Hindlimb muscle (tissue), 1 donor: ENCODE measurements at places on chromosomes 1 and 21. TPM values are rescaled to one million over a fixed set of nuclear protein-coding genes. Genes with fewer than 3 reads are reported as not detected.

The ITLN2 gene
- not detected for polyA plus RNA-seq

The GRIK3 gene
- 0.50 TPM for polyA plus RNA-seq

The MARK1 gene
- polyA plus RNA-seq: 12.0 TPM

The SH2D1B gene
- polyA plus RNA-seq: 0.18 TPM

The ESPN gene
- 1.5 TPM for polyA plus RNA-seq

The S100A6 gene
- 187 TPM for polyA plus RNA-seq

The PROX1 gene
- polyA plus RNA-seq: 10.7 TPM

The FAM151A gene
- 0.85 TPM for polyA plus RNA-seq

The SPRR2B gene
- polyA plus RNA-seq: not detected

The LAMC2 gene
- polyA plus RNA-seq: 2.6 TPM

The CFHR5 gene
- not detected for polyA plus RNA-seq

The NMNAT2 gene
- polyA plus RNA-seq: 0.85 TPM

The APCS gene
- polyA plus RNA-seq: not detected

The ZNF683 gene
- polyA plus RNA-seq: not detected

GRCh38 chr21:18759751-18760161 is 356.2 kb upstream of the TMPRSS15 start:
- DNase-seq: no peak

DNA sequence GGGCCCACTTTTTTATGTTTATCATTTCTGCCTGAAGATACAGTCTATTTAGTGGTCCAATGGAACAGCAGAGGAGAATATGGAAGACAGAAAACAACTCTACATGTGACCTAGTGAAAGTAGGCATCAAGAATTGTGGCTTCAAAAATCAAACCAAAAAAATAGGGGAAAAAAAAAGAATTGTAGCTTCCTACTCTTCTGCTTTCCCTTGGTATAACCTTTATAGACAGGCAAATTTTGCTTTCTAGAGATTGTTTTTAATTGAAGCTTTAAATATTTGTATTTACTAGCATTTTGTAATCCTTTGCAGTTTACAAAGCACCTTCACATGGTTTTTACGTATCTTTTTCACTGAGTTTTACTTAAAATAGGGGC is 14.3 kb downstream of the PDIK1L start:
- DNase-seq: no peak

DNA sequence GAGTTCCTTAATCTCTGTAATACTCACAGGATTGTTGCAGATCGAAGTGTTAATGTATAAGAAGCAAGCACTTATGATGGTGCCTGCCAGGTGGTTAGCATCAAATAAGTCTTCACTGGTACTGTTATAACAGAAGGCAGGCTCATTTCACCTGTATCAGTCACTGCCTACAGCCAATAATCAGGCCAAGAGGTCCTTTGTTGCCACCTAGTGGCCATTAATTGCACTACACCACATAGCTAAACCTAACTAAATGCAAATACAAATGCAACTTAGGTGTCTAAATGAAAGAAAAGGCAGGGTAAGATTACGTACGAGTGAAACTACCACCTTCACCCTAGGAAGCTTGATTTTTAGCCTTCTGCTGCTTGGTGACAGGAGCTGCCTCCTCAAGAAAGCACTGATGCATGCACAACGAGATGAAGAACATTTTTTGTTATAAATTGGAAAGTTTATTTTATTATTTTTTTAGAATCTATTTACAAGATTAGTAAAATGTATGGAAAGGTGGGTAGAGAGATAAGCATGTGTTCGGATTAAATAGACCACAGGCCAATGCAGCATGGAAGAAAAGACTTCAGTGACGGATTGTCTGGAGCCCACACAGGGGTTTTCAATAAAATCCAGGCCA is 334.8 kb upstream of the CAMK1G start:
- DNase-seq: peak; percentile 50

DNA sequence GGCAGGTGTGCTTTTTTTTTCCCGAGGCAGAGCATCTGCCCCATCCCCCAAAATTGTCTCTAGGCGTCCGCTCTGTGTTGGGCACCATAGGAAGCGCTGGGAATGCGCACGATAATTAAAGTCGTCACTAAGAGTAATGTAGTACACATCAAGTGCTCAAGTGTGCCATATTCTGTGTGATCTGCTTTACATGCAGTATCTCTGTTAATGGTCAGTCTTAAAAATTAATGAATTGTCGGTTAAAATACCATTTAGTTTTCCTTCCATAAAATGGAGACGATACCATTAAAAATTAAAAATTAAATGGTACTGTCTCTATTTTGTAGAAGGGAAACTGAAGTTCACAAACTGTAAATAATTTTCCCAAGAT is 544 bp upstream of the CCT8 start:
- DNase-seq: no peak

DNA sequence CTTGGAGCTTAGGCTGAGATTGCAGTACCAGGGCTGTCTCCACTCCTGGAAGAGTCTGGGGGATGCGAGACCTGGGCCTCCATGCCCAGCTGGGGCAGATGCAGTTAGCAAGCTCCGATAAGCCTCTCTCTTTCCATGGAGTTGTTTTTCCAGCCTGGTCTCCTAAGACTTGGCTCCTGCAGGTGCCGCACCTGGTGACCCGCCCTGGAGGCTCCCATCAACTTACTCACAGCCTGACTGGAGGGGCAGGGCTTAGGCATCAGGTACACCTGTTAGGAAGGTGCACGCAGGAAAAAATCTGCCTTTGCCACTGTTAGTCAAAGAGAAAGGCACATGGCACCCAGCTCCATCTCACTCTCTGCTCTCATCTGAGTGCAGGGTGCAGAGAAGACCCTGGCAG is 198.1 kb upstream of the TMEM51 start:
- no peak for DNase-seq

- DNase-seq: no peak
Measured at GRCh38 chr1:54575161-54575560, 27.1 kb downstream of the ACOT11 start.

DNA sequence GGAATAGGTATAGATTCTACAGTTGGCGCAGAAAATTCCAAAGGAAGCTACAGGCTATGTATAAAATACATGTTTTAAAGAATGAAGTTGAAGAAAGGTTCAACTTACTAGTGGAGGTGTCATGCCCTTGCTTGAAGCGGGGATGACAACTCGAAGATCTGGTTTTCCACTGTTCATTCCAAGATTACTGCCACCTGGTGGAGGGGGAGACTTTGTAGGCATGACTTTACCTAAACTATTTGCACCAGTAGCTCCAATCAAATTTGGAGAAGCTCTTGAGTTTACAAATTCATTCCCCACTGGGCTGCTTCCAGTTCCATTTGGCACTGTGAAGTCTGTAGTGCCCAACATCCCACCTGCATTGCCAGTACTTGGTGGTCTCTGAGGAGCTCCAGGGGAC is 81.7 kb downstream of the AXDND1 start:
- no peak for DNase-seq

GRCh38 chr1:102901996-102902395 is 206.3 kb downstream of the COL11A1 start:
- DNase-seq: no peak

GRCh38 chr1:221741703-221742554 is at the start of gene DUSP10:
TSS of gene DUSP10 (minus strand) at chr1:221742089. CDS start at chr1:221739744, 2,345 bp downstream.
- peak; percentile 100 for DNase-seq

DNA sequence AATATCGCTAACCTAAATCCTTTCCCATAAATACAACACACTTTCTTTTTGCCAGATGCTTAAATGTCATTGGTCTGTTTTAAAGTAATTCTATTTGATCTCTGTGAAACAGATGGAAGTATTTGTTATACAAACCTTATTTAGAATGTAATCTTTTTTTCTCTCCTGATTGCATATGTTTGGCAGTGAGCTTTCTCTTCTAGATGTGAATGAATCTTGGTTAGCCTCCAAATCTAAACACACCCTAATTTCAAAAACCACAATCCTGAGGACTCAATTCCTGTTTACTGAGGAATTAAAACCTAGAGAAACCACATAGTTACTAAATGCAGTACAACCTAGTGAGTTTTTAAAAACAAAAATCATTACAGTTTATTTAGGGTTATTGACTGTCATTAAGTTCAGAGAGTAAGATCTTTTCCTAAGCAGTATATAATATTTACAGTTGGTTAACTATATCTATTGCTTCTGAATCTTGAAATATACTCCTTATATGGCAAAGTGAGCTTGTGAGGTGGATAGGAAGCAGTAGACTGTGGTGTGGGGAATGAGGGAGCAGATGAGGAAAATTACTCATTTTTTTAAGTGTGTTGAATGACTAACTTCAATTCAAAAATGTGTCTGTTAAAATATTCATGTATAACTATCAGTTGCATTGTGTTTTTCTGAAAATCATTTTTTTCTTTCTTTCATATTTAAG is 218.7 kb downstream of the FMN2 start:
- DNase-seq: no peak

DNA sequence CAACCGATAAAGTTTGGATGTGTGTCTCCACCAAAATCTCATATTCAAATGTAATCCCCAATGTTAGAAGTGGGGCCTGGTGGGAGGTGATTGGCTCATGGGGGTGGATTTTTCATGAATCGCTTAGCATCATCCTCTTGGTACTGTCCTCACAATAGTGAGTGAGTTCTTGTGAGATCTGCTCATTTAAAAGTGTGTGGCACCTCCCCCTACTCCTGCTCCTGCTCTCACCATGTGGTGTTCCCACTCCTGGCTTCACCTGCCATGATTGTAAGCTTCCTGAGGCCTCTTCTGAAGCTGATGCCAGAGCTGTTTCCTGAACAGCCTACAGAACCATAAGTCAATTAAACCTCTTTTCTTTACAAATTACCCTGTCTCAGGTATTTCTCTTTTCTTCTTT is 28.2 kb upstream of the PRDX6 start:
- no peak for DNase-seq

DNA sequence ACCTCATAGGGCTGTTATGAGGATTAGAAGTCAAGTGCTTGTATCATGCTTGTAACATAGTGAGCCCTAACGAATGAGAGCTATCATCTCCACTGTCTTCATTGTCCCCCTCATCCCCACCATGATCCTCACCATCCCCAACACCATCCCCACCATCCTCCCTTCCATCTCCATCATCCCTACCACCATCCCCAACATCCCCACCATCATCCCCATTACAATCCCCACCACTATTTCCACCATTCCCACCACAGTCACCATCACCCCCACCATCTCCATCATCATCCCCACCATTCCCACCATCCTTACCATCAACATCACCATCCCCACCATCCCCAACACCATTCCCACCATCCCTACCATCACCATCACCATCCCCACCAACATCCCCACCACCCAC is 39.1 kb upstream of the PADI1 start:
- no peak for DNase-seq

DNA sequence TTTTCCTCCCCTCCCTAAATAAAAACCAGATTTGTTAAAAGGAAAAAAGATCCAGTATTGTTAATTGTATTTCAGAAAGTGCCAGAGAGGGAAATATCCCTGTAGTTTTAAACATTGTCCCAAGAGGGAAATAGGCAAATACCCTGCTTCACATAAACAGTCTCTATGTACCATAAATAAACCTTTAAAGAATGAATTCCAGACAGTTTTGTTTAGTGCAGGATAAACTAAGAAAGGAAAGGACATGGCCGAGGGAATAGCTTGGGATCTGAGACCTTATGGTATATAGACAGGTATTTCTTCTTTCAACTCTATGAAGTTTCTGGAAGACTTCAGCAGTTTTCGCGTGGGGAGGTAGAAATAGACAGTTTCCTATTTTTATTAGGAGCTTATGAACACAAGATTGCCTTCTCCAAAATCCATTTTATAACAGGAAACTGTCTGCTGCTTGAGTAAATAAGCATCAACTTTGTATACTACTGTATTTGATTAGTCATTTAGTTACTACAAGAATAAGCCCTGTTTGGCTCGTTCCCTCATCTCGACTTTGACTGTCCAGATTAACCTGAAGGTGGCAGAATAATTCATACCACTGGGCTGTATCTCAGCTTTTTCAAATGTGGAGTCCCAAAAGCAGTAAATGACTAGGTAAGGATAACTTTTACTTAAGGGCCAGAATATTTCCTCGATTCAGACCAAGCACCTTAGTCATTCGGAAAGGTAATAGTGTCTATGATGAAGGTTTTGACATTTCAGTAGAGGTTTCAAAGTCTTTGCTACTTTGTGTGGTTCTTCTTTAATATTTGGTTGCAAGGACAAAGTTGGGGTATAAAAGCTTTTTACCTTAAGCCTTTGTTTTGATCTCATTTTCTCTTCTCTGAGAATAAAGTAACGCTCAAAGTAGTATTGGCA is 177.5 kb downstream of the VPS13D start:
- DNase-seq: no peak

- DNase-seq: no peak
Measured at GRCh38 chr1:143735764-143736461, 235.9 kb downstream of the FAM72C start.

GRCh38 chr1:231896806-231897205 is 270.2 kb downstream of the DISC1 start:
- DNase-seq: no peak

- no peak for DNase-seq
Measured at GRCh38 chr1:7641587-7642417, 129.3 kb upstream of the VAMP3 start.

DNA sequence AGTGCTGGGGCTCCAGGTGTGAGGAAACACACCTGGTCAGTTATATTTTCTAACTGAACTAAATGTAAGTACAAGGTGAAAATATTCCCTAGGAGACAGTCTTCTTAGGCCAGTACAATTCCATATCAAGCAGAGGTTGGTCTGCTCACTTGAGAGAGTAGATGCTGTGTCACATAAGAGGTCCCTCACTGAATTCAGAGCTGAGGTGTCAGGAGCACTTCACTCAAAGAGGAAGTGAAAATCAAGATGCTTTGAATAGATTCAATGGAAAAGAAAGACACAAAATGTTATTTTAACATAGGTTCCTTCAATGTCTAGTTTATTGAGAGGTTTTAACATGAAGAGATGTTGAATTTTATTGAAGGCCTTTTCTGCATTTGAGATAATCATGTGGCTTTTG is 4.3 kb upstream of the FCRL3 start:
- no peak for DNase-seq

DNA sequence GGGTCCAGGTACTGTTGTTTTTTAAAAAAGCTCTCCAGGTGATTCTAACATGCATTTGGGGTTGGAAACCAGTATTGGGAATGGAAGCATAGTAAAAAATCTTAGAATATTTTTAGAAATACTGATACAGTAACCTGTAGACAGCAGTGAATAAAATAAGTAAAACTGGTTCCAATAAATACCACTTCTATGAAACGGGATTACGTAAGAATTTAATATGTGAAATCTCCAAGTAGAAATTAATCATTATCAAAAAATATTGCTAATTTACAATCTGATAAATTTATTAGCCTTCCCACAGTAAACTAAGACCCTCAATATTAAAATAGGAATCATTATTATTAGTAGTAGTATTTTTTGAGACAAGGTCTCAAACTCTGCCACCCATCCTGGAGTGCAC is 177.5 kb downstream of the COP1 start:
- DNase-seq: no peak

DNA sequence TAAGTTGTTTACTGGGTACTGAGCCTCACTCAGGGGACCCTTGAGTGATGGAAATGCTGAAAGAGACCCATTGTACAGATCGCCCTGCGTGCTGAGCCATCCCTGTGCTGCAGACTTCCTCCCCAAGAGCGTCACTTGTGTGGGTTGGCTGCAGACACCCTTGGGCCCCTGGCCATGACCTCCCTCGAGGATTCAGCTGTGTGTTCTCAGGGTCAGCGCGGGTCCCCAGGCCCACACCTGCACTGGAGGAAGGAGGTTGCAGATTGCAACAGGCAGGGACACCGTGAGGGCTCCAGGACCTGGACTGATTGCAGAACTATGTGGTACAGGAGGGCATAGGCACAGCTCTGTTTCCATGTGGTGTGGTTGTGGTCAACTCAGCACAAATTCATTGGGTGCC is 4.4 kb downstream of the SNAP47 start:
- no peak for DNase-seq
